ENCODE measurements at places on chromosomes 4 and X.
A peak's percentile ranks its signal among the peaks of the same experiment; 100 is the strongest.

GRCh38 chr4:53816561-53816960 lies 225.3 kb upstream of the LNX1 start:
- DNase-seq = no peak

GRCh38 chr4:155703486-155704247 lies 37.0 kb downstream of the GUCY1A1 start:
- DNase-seq = no peak

GRCh38 chr4:2360396-2360730 lies 58.1 kb downstream of the ZFYVE28 start:
- no peak for DNase-seq

DNA sequence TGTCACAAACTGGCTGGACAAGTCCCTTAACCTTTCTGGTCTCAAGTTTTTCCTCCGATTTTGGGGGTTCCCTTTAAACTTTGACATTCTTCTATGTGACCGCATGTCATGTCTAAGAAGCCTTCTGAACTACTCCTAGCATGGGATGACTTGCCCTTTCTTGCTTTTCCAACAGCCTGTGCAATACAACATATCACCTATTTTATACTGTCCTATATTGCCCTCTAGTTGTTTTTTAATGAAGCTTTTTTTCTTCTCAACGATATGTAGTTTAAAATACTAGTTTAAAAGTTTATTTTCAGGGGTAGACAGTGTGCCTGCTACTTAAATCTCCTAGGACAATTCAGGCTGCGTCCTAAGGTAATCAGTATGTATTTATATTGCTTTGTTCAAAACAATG lies 1.0 kb upstream of the IGBP1 start:
- no peak for DNase-seq

GRCh38 chrX:38989076-38989475 lies 187.8 kb downstream of the MID1IP1 start:
- DNase-seq = no peak

DNA sequence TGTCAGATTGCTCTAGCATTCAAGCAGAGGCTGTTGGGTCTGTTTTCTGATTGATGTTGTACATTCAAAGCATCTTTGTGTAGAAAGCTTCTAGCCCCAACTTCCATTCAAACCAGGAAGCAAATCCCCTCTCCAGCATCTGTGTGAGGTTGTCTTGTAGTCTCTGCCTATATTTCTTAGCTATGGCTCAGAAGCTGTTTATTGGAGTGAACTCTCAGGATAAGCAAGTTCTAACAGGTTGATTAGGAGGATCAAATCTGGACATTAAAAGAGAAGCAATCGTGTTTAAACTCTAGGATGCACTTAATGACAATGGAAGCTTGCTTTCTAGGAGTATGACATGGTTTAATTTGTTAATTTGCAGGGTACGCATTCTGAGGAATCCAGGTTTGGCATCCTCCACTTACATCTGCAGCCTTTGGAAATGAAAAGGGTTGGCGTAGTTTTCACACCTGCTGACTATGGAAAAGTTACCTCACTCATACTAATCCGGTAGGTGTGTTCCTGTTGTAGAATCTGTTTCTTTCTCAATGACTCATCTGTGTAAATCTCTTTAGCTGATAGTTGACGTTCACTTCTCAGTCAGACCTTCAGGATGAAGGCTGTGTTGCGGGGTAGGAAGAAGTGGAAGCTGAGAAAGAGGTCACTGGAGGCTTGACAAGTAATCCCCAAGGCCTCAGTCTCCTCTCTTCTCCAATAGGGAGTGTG lies 88.0 kb upstream of the TLR2 start:
- no peak for DNase-seq

DNA sequence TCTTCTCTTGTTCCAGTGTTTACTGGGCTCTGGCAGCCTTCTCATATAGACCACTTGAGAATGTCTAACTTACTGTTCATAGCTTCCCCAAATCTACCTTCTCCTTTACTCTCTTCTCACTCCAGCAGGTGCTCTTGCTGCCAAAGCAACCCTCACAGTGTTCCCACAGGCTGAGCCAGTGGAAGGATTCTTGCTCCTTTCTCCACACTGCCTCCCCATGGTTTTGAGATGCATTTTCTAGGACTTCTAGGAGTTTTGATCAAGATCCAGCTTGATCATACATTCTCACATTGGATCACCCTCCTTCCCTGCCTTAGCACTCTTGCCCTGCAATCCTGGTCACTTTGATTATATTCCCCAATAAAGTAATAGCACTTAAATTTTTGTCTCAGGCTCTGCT lies 230.8 kb downstream of the TMEM47 start:
- no peak for DNase-seq

DNA sequence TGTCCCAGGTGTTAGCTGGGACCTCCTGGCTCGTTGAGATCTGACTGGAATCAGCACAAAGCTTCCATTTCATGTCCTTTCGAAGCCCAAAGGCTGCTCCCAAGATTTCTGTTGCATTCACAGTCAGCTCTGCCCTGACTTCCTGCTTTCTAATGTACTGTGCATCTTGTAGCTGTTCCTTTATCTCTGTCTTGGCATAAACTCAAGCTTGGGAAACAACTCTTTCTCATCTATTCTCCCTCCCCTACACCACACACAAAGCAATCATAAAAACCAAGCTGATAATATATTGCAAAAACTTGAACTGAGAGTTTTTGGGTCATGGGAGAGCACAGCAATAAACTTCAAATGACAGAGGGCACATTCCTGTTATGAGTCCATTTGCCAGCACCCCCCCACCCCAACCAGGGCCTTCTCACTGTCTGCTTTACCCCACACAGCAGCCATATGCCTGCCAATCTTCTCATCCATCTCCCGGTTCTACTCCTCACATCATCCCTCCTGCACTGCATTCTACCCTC lies 76.3 kb downstream of the SYNPO2 start:
- DNase-seq = no peak

- DNase-seq = peak; percentile 69
Measured at GRCh38 chr4:128810331-128810870, 901 bp downstream of the JADE1 start.

DNA sequence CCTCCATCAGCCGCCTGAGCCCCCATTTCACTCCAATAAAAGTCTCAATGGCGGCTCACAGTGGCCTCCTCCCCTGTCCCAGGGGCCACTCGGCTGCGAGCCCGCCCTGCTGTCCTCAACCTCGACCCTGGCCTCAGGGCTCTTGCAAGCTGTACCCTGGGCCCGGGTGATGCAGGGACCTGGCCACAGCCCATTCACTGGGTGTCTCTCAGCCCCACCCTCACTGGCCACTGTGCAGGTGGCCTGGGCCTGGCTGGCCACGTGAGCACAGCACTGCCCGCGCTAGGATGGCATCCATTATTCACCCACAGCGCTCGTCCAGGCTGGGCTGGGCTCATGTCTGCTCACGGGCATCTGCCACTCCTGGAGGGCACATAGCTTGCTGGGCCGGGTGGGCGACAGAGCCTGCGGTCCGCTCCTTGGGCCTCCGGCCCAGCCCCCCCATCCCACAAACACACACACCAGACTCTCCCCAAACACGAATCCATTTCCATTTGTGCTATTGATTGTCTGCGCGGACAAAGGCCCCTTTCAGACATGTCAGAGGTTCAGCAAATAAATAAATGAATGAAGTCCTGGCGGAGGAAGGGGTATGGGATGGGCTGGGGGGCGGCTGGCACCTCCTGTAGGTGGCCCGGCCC lies 16.5 kb upstream of the FGFR3 start:
- DNase-seq = no peak

DNA sequence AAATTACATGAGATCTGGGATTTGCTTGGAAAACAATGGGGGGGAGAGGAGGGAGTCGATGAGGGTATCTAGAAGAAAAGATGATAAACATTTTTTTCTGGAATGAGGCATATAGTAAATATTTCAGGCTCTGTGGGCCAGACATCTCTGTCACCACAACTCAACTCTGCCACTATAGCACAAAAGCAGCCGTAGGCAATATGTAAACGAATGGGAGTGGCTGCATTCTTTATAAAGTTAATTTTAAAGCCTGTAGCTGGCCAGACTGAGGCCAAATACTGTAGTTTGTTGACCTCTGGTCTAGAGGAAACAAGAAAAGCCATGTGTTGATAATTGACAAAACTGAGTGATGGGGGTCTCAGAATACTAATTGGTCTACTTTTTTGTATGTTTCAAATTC lies 14.1 kb upstream of the TCEANC start:
- DNase-seq = no peak

GRCh38 chr4:60657041-60657440 lies 543.1 kb upstream of the ADGRL3 start:
- DNase-seq = no peak

GRCh38 chrX:19789782-19790181 lies 97.6 kb downstream of the SH3KBP1 start:
- no peak for DNase-seq

DNA sequence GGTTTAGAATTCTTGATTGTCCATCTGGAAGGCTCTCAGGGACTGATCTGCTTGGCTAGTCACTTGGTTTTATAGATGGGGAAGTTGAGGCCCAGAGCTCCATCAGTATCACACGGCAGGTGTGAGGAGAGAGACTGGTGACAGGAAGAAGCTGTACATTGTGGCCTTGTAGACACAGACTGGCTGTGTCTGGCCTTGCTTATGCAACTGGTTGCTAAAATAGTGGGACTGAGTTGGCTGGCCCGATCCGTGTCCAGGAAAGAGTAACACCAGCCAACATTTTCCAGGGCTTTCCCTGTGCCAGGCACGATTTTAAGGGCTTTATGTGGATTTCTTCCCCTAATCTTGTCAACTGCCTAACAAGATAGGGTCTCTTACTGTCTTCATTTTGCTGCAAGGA lies 2.8 kb downstream of the TBC1D14 start:
- DNase-seq = no peak

DNA sequence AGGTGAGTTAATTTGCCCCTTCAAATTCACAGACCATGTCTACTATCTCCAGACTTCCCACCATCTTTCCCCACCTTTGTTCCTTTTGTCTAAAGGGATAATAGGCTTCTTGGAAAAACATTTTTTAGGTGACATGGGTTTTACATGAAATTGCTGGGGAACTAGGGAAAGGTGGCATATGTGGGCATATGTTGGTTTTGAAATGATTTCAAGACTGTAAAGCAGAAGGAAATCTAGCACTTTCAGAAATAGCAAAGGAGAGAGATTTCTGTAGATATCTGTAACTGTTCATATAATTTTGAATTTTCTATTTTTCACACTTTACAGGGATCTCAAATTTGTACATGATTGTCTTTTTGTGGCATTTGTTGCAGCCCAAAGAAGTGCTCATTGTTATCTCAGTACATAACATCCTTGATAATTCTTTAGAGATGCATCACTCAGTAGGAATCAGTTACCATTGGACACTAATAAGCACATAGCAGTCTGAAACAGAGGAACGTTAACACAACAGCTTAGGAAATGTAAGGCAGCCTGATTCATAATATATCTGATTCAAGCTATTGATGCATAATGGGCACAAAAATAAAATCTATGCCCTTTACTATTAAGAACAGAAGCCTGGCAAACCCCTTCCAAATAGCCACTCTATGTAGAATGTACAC lies 659.7 kb downstream of the CENPC start:
- no peak for DNase-seq

DNA sequence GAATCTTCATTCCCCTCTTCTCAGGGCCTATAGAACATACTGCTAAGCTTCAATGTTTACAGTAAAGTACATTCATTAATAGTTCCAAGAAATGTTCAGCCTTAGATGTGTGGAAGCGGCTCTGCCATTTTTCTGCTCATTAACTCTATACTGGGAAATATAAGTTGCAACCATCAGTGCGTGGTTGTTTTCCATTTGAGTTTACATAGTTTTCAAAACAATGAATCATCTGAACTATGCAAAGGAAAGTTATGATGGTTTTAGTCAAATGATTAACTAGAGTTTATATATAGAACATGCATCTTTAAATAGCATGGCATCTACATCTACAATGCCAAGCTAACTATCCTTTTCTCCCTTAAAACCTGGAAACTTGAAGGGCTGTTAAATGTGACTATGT lies 29.6 kb downstream of the LEF1 start:
- no peak for DNase-seq

GRCh38 chrX:31572360-31572759 lies 500.5 kb upstream of the FTHL17 start:
- DNase-seq = no peak

GRCh38 chrX:40576291-40576690 lies 4.5 kb upstream of the ATP6AP2 start:
- DNase-seq = no peak

DNA sequence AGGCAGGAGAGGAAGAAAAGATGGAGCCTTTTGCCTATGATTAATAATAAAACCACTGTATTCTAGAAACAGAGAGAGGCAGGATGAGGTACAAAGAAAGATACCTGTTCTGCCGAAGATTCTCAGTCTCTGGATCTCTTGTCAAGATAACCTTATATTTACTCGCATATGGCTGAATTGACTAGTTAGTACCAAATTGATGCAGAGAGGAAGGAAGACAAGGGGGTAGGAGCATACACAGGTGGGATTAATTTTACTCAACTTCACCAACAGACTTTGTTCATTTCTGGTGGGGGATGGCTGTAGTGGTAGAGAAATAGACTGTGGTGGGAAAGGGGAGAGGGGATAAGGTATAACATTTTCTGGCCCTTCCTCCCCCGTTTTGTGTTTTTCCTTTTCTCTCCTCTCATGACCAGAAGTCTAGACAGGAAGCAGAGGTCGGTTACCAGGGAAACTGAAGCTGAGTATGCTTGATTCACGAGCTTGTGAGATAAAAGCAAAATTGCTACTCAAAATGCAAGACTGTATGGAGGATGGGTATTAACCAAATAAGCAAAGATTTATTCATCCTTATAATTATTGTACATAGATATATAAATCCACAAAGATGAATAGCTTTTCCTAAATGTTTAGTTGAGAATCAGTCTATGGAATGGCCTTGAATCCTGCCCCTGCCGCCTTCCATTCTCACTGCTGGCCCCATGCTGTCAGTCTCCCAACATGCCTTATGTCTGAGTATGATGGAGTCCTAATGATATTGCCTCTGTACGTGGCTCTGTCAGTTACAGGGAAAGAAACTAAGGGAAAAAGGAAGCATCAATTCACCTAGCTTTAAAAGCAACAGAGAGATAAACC lies 17.8 kb upstream of the PAGE2B start:
- DNase-seq = peak; percentile 28

DNA sequence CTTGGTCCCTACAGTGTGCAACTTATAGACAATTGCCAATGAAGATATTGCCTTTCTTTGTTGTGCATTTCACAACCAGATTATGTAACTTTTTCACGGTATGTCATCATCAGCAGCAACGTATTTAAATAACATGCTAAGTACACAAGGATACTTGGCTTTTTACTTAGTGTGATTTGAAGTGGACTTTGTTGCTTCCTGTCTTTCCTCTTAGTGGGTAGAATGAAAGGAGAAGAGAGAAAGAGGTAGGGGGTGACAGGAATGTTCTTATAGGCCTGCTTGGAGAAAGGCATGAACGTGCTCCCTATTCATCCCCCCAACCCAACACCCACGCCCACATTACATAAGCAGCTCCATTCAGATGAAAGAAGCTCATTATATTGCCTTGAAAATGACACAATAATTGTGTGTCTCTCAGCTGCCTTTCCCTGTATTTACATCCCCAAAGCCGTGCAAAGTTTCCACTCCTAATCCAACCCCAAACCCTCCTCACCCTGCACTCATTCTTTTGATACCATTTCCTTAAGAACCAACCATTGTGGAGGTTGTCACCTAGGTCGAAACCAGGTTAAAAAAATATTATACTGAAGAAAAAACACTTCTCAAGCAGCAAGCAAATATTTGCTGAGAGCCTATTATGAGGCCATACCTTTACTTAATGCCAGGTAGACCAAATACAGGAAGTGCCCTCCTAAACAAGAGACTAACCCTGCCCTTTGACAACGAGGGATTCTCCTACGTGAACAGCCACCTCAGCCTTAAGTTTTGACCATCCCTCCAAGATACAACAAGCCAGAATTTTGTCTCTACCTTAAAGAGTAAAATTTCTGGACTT lies 25.2 kb upstream of the GK start:
- DNase-seq = no peak
